ENCODE measurements at places on chromosomes 5 and 9. TPM values are rescaled to one million over a fixed set of nuclear protein-coding genes. Genes with fewer than 3 reads are reported as not detected.

RASGRF2 gene
- total RNA-seq = 10.8 TPM

DRD1 gene
- not detected for total RNA-seq

SLC34A3 gene
- total RNA-seq = not detected

TMEM267 gene
- 15.7 TPM for total RNA-seq

GMCL2 gene
- not detected for total RNA-seq

PALM2AKAP2 gene
- total RNA-seq = 5.2 TPM

SURF6 gene
- total RNA-seq = 15.6 TPM

PCSK1 gene
- total RNA-seq = not detected

Measured in T-helper 1 cell treated with Interleukin-12 subunit alpha and Interleukin-12 subunit beta and Interleukin-4 antibody, amounts not matched to agents 30 ng/mL and 1 ng/mL, for 36 hours (primary cell).